Activated T-cell treated with anti-CD3 and anti-CD28 coated beads, Interleukin-2, amount 50 U/mL, for 4 hours (primary cell): ENCODE measurements at places on chromosomes 13 and 19. TPM values are rescaled to one million over a fixed set of nuclear protein-coding genes. Genes with fewer than 3 reads are reported as not detected.
A peak's percentile ranks its signal among the peaks of the same experiment; 100 is the strongest.

Gene ITGBL1
- 0.11 TPM for total RNA-seq

Gene IQCN
- total RNA-seq: 0.38 TPM

- no peak for DNase-seq
Measured at GRCh38 chr19:22263121-22263520, 23.1 kb upstream of the ZNF729 start.

GRCh38 chr13:113786262-113786841 is 27.3 kb downstream of the TMEM255B start:
- no peak for DNase-seq

- DNase-seq: no peak
Measured at GRCh38 chr19:58054901-58055874, 3.9 kb upstream of the ZNF135 start.

Gene CASP14
- not detected for total RNA-seq

DNA sequence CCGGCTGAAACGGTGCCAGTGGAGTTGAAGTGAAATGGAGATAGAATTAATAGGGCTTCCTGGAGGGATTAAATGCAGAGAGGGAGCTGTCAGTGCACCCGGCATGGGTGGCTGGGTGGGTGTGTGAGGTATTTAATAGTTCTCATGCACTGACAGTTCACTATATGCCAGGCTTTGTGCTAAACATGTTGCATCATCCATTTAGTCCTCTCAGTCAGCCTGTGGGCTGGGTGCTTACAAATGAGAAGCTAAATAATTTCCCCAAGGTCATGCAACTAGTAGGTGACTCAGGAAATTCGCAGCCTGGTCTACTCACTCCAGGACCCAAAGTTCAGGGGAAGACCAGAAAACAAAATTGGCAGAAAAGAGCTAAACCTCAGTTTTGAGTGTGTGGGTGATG is 63.5 kb upstream of the SPATA13 start:
- no peak for DNase-seq

Gene HSPB6
- 0.46 TPM for total RNA-seq

DNA sequence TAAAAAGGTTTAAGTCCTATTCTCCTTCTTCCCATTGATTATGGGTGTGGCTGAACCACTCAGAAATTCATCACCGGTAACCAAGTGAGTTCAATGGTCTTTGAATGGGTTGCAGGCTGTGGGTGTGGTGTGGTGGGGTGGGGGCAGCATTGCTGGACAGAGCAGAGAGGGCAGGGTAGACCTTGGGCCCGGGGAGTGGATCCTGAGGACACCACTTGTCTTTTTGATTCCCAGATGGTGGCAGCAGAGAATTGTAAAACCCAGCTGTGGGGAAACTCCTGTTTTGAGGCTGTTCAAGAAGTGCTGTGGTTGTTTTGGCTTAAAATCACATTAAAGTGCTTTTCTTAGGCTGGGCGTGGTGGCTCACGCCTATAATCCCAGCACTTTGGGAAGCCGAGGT is 45.8 kb upstream of the RGCC start:
- no peak for DNase-seq

- DNase-seq: no peak
Measured at GRCh38 chr13:112875627-112876026, 93.4 kb upstream of the MCF2L start.

Gene TEX101
- not detected for total RNA-seq

Gene TOMM40
- total RNA-seq: 536 TPM

GRCh38 chr13:109154966-109155761 is 525.8 kb downstream of the MYO16 start:
- DNase-seq: no peak

- DNase-seq: no peak
Measured at GRCh38 chr13:39105110-39105509, 66.9 kb downstream of the NHLRC3 start.

Gene AKAP11
- total RNA-seq: 26.9 TPM

Gene AKT2
- total RNA-seq: 158 TPM

- peak; percentile 63 for DNase-seq
Measured at GRCh38 chr19:6677883-6678689, 8.1 kb upstream of the TNFSF14 start.

- DNase-seq: no peak
Measured at GRCh38 chr13:29362849-29363604, 232.5 kb downstream of the SLC7A1 start.

GRCh38 chr13:98752467-98753290 is at the start of gene SLC15A1:
Gene SLC15A1, minus strand, starts transcription at chr13:98752672. Its CDS starts 74 bp downstream, at chr13:98752598.
- DNase-seq: no peak

Gene MICOS13
- 90.0 TPM for total RNA-seq

Gene DCLK1
- total RNA-seq: not detected

GRCh38 chr13:85995788-85996418 is 196.7 kb upstream of the SLITRK6 start:
- no peak for DNase-seq

DNA sequence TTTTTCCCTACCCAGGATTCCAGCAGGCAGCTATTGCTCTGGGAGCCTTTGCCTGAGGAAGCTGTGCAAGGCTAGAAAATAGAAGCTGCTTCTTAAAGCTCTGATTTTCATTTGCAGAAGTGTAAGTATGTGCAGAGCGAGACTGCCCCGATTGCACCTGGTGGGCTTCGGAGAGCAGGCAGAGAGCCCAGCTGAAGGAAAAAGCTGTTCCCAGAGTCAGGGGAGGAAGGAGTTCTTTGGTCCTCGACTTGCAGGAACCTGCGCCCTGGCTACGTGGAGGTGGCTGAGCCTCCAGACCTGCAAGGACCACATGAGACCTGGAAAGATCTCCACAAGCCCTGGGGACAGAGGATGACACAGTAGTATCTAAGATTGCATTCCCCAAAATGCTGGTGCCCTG is 235.0 kb upstream of the ARGLU1 start:
- no peak for DNase-seq

DNA sequence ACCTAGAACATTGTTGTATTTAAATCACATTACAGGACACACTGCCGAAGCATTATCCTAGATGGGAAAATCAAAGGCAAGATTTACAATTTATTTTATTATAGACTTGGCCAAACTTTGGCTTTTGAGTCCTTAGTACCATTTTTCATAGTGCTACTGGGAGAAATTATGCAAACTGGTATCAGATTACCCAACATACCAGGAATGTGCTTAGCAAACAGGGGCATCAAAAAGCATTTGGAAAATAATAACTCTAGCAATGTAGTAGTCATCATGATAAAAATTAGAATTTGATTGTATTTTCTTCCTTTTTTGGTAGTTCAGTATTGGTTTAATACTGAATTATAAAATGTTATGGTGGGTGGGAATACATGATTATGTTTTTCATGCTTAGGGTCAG is 34.0 kb downstream of the GPC6 start:
- DNase-seq: no peak

DNA sequence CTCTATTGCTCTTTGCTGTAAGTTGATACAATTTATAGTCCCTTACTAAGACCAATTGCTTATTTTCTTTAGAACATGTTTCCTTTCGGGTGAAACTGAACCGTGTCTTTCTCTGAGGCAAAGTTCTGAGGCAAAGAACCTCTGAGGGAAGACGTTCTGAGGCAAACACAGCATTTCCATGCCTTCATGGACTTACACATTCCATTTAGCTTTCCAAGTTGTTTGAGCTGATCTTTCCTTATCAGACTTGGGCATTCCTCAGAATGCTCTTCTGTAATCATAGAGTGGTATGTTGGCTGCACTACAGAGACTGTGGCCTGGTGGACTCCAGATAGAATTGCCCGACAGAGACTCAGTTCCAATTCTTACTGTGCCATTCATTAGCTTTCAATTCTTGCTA is 579.1 kb downstream of the KCTD12 start:
- no peak for DNase-seq

DNA sequence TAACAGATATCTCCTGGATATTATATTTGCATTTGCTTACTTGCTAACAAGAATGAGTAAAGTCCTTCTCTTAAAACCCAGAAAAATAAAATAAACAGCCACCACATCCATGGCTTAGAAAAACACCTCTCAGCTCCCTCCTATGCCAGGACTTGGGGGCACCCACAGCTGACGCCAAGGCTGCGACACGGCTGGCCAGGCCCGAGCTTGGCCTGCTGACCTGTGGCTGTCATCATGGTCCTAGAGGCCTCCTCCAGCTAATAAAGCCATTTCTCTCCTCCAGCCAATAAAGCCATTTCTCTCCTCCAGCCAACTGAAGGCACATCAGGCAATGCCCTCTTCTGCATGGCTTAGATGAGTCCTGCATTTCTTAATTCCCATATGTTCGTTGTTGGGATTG is 20.9 kb downstream of the C19orf12 start:
- DNase-seq: no peak

DNA sequence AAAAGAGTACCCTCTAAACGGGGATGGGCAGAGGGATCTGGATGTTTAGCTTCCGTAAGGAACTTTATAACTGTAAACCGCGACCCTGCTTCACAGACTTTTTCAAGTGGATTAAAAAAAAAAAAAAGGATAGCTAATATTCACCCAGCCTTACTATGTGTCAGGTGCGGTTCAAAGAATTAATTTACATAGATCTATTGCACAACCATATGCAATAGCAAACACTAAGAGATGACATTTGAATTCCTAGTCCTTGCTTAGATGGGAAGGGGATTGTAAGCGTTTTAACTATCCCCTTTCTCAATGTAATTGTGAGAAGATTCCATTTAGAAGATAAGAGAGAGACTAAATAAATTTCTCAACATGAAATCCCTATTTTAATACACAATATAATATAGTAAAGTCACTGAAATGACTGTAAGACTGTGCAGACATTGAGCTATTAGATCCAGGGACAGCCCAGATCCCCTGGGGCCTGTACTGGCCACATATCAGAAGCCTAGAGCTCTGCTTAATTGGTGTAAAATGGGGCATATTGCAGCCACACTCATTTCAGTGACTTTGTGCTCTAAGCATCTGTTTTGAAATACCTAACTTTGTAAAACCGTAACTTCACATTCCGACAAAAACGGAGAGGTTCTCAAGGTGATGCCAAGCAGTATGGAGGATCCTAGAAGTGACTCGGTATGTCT is 13.6 kb downstream of the LATS2 start:
- DNase-seq: no peak

DNA sequence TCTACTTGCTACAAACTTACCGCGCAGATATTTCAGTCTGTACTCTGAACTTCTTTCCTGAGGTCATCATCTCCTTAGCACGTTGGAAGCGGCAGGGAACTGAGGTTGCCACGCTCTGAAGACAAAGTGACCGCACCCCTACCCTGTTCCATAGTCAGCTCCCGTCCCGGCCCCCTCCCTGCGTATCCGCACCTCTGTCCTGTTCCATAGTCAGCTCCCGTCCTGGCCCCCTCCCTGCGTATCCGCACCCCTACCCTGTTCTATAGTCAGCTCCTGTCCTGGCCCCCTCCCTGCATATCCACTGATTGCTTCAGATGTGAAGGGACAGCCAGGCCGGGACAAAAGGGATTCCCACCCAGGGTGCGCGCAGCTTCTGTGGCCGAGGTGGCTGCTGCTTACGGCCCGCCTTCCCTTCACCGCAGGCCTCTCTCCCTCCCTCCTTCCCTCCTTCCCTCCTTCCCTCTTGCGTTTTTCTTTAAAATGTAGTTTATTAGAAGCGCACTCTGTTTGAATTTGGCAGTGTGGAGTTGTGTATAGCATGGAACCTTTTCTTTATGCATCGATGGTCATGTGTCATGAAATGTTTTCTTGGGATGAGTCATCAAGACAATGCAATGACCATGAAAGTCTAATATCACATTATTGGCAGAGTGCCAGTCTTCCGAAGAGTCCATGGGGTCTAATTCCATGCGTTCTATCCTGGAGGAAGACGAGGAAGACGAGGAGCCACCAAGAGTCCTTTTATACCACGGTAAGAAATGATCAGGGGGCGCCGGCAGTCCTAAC is 21.9 kb upstream of the NDUFS7 start:
- no peak for DNase-seq

DNA sequence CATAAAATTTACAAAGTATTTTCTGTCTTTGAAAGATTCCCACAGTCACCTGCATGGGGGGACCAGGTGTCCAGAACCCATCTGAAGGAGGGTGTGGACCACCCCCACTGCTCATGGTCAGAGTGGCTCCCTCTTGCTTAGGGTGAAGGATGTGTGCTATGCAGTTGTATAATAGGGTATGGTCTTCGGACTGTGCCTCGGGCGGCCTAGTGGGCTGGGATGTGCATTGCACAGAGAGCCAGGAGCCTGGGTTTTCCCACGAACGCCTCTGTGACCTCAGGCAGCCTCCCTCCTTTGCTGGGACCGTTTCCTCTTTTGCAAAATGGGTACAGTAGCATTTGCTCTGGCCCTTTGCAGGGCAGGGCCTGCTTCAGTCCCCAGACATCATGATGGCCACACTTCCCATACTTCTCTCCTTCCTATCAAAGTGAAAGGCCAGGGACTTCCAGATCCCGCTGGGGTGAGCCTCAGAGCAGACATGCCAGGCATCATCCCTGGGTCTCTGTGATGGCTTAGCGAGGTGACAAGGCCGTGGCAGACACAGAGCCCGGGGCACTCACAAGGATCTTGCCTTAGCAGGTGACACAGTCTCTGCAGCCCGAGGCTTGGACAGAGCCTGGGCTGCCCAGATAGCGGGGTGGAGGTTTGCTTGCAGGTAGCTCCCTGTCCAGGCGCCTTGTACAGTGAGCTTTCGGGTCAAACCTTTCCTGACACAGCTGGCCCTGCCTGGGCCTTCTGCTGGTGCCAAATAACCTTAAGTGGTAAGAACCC is 59.4 kb upstream of the ZNF536 start:
- no peak for DNase-seq

Gene ZNF563
- 1.4 TPM for total RNA-seq

DNA sequence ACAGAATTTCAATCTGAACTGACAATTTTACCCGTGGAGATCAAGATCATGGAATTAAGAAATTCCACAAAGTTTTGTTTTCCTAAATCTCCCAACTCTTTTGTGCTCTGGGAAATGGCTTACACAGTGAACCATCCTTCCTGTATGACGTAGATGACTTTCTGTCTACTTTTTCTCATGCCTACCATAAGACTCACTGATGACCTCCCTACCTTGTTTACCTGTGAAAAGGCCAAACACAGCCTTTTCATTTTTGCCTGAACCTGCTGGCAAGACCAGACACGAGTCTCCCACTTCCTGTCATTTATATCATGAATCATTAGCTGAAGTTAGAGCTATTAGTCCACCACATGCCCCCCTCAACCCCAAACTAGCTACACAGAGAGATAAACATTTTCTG is 4.6 kb upstream of the KBTBD6 start:
- DNase-seq: no peak

DNA sequence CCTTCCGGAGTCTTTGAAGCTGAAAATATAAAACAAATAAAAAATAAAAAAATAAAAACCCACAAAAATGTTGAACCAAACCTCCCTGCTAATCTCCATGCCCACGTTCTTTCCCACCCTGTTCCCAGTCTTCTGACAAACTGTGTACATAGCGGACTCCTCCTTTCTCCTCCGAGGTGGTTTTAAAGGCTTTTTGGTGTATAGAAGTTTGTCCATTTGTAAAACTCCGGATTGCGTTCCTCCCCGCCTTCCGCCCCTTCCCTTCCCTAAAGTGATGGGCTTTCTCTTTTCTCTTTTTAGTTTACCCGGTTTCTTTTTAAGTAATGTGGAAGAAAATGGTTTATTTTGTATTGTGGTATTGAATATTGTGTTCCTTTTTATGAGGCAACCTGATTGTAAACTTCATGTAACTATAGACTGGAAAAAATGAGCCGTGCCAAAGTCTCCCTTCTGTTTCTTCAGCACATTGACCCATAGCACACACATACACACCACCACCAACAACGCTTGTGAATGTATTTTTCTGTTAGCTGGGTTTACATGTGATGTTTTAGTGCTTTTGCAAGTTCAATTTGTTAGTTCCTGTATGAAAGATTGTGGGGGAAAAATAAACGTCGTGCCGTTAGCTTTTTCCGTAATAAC is 4.4 kb downstream of the ZIC2 start:
- no peak for DNase-seq

Gene TNPO2
- total RNA-seq: 236 TPM

Gene CEACAM3
- total RNA-seq: not detected
